ENCODE measurements at places on chromosomes 2 and 18. TPM values are rescaled to one million over a fixed set of nuclear protein-coding genes. Genes with fewer than 3 reads are reported as not detected.

DNA sequence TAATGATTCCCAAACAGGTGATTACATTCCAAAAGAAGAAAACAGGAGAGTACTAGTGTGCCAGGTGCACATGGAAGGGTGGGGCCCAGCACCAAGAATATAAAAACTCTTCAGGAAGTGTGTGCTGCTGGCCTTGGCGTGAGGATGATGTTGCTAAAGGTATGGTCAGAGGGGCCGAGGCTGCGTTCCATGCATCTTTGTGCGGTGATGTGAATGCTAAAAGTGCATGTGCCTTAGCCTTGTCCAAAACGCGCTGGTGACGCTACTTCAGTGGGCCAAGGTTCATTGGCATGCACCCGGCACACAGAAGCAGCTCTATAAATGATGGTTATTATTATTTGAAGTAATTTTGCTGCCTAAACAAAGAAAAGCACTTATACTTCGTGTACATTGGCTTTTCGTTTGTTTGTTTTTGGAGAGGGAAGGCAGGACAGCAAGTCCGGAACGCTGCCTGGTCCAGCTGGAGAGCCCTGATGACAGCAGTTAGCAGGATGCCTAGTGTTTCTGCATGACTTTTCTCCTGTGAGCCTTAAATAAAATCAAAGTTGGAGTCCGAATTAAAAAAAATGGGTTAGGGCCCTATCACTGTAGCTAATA, 2.9 kb downstream of the ALKAL2 start:
- no peak for DNase-seq

- DNase-seq, result no peak
These were observed 64.3 kb downstream of the NCKAP5 start for GRCh38 chr2:133503927-133504326.

Gene SH3BP4
- 78.6 TPM for total RNA-seq

Gene IL36B
- total RNA-seq, result not detected

DNA sequence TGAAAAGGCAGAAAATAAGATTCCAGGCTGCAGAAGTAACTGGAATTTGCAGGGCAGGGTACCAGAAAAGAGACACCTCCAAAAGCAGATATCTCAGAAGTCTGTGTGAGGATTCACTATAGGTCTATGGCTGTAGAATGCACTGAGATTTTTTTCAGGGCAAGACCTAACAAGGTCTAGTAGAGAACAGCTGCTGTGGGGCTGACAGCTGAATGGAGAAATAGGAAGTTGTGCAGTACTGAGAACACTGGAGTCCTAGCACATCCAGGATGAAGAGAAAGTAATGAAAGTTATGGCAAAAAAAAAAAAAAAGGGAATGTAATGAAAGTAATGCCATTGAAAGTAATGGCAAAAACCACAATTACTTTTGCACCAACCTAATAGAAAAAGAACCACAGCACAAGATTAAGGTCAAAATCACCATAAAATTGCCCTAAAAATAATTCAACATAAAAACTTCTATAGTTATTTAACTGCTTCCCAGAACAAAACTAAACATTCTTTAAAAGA, 57.3 kb downstream of the CPO start:
- no peak for DNase-seq

Gene DLGAP1
- total RNA-seq, result not detected

Gene GDF7
- total RNA-seq, result 0.02 TPM
